ENCODE measurements at places on chromosomes 12 and 14.

DNA sequence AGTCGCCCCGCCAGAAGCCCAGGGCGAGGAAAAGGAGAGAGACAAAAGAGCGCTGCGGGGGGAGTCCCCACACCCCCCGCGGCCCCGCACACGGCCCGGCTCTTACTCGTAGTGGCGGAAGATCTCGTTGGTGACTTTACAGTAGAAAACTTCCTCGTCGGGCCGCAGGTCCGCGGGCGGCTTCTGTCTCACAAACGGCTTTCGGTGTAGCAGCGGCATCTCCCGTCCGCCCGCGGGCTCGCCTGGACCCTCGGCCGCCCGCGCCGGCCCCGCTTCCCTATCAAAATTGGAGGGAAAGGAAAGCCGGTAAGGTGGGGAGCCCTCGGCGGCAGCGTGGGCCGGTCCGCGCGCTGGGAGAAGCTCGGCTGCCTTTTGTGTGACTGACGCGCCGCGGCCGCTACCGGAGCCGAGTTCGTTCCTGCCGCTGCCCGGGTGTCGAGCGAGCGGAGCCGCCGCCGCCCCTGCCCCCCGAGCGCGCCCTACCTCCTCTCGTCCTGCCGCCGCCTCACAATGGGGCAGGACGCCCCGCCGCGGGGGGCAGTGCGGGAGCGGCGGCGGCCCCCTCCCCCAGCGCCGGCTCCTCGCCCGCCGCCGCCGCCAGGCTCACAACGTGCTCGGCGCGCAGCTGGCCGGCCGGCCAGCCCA, 652 bp downstream of the BAZ1A start:
- DNase-seq, result peak; percentile 57

DNA sequence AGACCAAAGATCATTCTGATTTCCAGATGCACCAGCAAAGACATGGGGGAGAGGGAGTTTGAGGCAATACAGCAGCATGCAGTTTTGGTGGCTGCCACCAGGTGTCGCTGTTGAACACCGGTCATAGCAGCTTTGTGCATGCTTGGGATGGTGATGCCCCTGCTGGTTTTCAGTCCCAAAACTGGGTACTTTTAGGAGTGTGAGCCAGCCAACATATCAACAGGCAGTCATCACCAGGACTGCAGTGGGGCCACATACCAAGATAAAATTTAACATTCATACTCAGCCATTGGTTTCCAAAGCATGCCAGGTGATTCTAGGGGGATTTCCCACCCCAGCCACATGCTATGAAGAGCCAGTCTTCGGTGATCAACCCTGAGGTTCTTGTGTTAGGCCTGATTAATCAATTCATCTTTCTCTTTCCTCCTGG, 64.2 kb downstream of the PHETA1 start:
- no peak for DNase-seq

DNA sequence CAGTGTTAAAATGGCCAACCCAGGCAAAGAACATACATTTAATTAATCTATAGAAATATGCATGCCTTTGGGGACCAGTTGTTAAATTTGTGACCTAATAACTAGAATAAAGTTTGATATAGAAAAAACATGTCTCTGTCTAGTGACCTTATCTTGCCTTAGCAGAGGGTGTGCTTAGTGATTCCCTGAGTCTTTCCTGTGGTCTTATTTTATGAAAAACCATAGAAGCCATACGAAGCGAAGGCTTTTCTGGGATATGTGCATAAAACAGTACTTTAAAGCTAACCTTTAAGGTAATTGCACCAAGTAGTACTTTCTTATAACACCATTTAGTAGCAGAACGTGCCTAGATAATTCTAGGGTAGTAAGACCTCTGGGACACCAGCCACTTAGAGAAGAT, 379.4 kb downstream of the ZFP36L1 start:
- no peak for DNase-seq

- DNase-seq, result no peak
Observed at GRCh38 chr14:59160506-59160905, 28.0 kb upstream of the DAAM1 start.

- DNase-seq, result peak; percentile 32
Observed at GRCh38 chr14:67240168-67240932, 885 bp upstream of the PALS1 start.

- peak; percentile 62 for DNase-seq
Observed at GRCh38 chr12:107356266-107356936, 263.1 kb upstream of the CRY1 start.

DNA sequence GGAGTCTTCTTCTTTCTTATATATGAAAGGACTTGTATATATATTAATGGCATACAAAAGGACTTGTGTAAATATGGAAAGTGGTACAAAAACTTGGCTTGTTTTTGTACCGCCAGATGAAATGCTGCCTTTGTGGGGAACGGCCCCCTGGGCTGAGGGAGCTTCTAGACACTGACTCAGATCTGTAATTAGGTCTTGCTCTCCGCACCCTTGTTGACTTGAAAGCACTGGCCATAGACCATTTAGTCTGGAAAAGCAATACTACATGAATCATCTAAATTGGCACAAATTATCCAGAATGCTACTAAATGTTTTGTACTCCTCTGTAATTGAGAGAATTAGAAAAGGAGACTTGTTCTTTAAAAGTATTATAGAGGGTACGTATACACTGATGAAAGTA, 399.9 kb upstream of the RGS6 start:
- DNase-seq, result peak; percentile 36

- no peak for DNase-seq
Observed at GRCh38 chr12:81942594-81942993, 183.4 kb upstream of the PPFIA2 start.

DNA sequence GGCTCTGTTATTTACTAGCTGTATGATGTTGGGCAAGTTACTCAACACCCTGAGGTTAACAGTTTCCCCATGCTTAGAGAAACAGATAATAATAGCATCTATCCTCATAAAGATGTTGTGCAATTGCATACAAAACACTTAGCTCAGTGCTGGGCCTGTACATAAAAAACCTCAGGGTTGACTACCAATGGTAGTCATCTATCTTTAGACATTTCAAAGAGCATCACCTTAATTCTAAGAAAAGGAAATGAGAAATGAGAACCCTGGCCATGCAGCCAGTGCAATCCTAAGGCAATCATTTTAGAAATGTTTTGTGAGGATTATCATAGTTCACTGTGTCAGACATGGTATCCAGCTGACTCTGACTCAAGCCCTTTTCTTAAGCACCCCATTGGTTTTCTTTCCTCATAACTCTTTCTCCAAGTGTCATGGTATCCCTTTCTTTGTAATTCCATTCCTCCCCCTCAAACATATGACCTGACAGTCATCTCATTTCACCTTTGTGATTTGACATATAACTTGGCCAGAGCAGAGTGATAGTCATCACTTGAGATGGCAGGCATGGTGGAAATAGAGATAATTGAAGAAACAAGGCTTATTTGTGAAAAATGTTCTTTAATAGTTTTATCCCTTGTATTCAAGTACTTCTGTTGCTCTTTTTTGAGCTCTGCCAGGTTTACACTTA, 29.5 kb upstream of the OSBPL8 start:
- DNase-seq, result peak; percentile 91

- DNase-seq, result no peak
Observed at GRCh38 chr14:96281486-96281885, 25.5 kb downstream of the BDKRB1 start.

- DNase-seq, result no peak
Observed at GRCh38 chr12:41681898-41682297, 462.8 kb downstream of the GXYLT1 start.

GRCh38 chr12:131239384-131240094, 285.8 kb downstream of the ADGRD1 start:
- DNase-seq, result no peak

DNA sequence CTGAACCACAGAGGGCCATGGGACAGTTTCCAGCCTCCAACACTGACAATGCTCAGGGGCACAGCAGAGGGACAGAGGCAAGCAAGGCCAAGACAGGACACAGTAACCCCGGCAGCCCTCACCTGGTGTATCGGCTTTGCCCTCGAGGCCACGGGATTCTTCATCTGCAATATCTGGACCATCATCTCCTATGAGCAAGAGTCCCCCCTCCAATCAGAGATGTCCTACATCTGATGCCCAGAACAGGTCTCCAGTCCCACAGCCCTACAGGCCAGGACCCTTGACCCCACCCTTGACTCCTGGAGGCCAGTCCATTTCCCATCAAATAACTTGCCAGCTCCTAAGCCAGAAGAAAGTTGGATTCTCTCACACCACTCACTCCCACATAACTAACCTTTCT, 17.4 kb downstream of the KMT2D start:
- DNase-seq, result no peak

- DNase-seq, result no peak
Observed at GRCh38 chr12:14613718-14614117, 46.0 kb upstream of the PLBD1 start.

DNA sequence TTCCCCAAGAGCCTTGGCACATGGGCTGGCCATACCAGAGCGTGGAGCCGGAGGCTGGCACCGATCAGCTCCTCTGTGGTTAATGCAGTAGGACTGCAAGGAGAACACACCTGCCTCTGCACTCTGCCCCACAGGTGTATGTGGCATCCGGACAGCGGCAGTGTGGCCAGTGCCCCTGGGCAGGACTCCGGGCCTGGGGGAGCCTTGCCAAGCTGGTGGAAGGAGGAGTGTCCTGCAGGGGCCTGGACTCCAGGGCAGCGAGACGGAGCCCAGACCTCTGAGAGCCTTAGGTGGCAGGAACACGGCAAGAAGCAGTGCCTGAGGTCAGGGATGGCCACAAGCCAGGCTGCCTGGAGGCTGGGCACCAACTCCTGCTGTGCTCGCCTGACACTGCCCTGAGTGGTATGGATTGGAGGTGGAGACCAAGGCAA, 5.3 kb upstream of the BEGAIN start:
- DNase-seq, result no peak

DNA sequence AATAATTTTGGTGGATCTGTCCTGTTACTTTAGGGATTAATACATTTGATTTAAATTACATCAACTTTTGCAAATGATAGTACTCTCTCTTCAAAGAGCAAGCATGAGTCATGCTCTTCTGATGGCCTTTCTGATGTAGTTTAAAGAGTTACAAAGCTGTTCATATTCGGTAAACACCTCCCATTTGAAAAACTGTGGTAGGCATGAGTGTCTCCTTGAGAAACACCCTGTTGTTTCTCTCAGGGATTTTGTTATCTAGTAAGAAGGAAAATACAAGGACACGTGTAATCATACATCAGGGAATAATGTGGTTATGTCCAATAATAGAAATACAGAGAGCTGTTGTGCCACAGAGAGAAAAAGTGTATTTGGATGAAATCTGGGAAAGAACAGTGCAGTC, 53.3 kb upstream of the E2F7 start:
- no peak for DNase-seq

DNA sequence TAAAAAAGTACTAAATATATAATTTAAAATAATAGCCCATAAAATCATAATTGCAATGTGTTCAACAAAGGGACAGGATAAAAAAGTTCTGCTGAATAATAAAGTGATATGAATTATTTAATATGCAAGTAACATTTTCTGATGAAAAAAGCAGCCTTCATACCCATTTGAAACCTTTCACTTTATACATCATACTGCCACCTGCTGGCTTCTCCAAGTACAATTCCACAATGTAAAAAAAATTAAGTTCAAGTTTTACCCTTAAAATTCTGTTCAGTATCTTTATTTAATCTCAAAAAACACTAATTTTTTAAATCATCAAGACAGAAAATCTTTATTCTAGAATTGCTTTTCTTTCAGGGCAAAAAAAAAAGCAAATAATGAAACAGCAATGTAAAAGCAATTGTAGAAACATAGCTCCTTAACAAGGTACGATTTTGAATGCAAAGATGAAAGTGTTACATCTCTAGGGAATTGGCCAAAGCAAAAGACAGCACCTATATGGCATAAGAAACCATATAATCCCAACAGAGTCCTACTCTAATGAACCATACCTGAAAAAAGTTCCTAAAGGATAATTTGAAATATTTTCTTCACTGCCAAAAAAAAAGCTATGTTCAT, 15.0 kb downstream of the MDM1 start:
- DNase-seq, result peak; percentile 82

DNA sequence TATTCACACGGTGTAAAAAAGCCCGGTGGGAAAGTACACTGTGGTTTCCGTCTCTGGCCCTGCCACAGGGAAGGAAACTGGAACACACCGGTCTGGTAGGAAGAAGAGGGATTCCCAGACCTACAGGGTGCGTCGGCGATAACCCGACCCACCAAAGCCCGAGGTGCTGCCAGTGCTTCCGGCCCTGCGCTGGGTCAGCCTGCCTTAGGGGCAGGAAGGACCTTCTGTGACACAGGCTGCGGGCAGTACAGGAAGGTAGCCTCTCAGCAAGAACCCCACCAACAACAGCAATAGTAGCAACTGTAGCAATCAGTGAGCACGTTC, 169.5 kb upstream of the FKBP4 start:
- DNase-seq, result no peak

- peak; percentile 70 for DNase-seq
Observed at GRCh38 chr12:28998662-28999120, 150.4 kb upstream of the FAR2 start.

Data from cardiac fibroblast (primary cell).